Putamen (tissue), 1 donor: ENCODE measurements at places on chromosomes 5 and 9.

GRCh38 chr5:73531356-73531755 is 33.1 kb downstream of the BTF3 start:
- DNase-seq = no peak

GRCh38 chr5:14006823-14007520 is 62.5 kb upstream of the DNAH5 start:
- no peak for DNase-seq

GRCh38 chr9:113525831-113526230 is 62.3 kb downstream of the RGS3 start:
- DNase-seq = no peak

- no peak for DNase-seq
These were observed 246.3 kb downstream of the BNC2 start for GRCh38 chr9:16623989-16624743.

GRCh38 chr9:76448501-76448900 is 10.5 kb upstream of the GCNT1 start:
- no peak for DNase-seq

- DNase-seq = no peak
These were observed 400.9 kb downstream of the HCN1 start for GRCh38 chr5:45295231-45295630.

DNA sequence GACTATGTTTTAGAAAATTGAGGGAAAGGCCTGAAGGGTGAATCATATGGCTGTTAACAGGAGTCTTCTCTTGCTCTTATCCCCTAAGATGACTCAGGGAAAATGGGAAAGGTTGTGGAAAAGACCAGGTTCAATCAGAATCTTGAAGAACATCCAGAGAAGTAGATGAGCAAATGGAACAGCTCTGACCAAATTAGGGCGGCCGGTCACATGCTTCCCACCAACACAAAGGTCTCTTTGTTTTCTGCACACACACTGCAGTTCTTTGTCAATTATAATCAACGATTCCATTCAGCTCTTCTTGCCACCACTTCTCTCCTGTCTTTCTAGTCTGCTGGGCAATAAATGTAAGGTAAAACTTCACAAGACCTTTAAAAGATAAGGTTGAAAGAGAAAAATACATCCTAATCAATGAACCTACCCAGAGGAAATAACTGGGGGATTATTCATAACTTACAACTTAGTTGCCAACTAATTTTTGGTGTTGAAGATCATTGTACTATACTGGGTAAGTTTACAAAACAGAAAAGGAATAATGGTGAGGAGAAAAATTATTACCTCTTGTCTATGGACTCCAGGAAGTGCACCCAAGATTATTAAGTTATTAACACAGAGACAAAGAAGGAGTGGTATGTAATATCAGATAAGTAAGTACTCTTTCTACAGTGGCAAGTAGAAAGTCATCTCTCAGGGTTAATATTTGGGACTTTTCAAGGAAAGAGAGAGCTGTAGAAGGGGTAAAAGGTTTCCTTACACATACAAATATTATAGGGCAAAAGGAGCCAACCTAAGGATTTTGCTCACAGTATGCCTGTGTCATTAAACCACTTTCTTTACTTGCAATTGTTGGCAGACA is 441.9 kb upstream of the PIK3R1 start:
- peak; percentile 93 for DNase-seq

- no peak for DNase-seq
These were observed 769.6 kb upstream of the C9orf72 start for GRCh38 chr9:28342815-28343338.

- DNase-seq = no peak
These were observed 1871.9 kb upstream of the CDH6 start for GRCh38 chr5:29321591-29321990.
